ENCODE measurements at places on chromosomes 13 and 19.
A peak's percentile ranks its signal among the peaks of the same experiment; 100 is the strongest.

- DNase-seq = no peak
Measured at GRCh38 chr13:94708031-94708859, 4.1 kb downstream of the SOX21 start.

DNA sequence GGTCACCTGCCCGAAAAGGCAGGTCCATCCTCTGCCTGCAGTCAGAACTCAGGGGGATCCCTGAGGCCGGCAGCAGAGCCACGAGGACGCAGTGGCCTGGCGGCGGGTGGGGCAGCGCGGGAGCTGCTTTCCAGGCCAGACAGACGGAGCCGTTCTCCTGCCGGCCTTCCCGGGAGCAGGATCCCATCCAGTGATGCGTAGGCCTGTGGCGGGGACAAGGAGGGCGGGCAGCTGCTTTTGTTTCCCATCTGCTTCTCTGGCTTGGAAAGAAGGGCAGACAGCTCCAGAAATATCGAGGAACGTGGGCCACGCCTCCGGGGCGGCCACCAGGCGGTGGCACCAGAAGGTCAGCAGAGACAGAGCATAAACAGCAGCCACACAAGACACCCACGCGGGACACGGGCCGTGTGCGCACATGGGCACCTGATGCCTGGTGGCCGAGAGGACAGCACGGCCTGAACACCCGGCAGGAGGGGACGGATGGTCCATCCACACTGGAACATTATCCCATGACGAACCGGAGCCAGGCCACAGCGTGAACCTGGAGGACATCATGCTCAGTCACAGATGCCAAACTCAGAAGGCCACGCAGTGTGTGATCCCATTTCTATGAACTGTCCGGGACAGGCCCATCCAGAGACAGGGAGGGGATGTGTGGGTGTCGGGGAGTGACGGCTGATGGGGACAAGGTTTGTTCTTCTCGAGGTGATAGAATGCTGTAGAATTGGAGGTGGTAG, 13.9 kb upstream of the MKNK2 start:
- DNase-seq = no peak

DNA sequence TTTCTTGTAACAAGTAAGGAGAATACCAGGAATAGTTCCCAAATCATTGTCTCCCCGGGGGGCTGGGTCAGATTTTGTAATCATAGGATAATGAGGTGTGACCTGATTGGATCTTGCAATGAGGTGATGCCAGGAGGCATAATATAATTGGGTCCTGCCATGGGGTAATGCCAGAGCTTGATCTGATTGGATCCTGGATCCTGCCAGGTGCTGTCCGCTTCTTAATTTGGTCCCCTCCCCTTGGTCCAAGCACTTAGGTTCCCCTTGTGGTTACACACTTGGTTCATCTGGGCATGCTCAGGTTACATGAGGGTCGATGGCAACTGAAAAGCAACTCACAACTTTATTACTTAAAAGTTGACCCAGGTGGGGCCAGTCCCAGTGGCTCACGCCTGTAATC, 20.1 kb downstream of the RASL11A start:
- DNase-seq = no peak

DNA sequence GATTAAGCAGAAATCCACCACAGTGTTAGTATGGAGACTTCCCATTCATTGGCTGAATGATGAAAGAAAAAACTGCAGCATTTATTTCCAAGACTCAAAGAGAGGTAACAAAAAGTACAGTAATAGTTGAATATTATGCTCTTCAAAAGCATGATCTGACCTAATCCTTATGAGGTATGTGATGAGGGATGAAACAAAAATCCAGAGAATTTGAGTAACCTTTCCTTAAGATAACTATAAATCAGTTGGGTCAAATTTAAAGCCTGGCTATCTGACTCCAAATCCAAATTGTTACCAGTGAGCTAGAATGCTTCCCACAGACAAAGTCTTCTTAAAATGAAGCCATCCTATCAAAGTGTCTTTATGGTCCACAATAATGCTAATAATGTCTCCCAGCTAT, 38.1 kb downstream of the NUFIP1 start:
- no peak for DNase-seq

DNA sequence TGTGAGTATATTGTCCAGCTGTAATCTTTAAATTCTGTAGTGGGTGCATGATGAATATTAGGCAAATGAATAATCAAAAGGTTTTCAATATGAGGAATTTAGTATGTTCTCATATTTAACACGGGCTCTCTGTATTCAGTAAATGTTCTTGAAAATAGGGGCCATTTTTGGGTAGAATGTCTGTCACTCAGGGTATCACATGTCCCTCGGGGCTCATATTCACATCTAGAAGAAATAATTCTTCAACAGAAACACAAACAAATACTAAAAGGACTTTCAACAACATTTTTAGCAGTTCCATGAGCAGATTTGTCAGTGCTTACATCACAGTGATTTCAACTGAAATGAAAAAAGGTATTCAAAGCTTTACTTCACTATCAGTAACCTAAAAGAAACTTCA, 1388.4 kb upstream of the MIR17HG start:
- DNase-seq = no peak

GRCh38 chr13:78784014-78784750, 125.2 kb upstream of the OBI1 start:
- no peak for DNase-seq

DNA sequence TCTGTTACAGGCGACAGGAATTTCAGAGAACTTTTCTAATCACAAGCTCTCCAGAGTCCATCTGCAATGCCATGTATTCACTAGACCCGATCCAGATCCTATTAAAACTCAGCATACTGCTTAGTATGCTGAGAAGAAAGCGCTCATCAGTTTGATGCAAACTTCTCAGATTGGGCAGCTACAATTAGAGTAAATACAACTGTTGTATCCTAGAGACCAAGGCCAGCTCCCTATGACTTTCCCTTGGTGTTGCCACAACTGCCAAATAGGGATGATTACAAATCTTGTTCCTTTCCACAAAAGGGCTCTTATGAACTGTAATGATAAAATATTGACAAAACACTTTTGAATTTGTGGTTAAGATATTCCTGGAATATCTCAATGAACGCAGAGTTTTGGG, 191.2 kb downstream of the SPRY2 start:
- no peak for DNase-seq

GRCh38 chr13:66528944-66529576, 701.1 kb downstream of the PCDH9 start:
- DNase-seq = no peak

- DNase-seq = peak; percentile 49
Measured at GRCh38 chr13:99371956-99372355, 64.8 kb upstream of the GPR183 start.

GRCh38 chr19:48490981-48491792, 20.4 kb downstream of the LMTK3 start:
- DNase-seq = peak; percentile 37

DNA sequence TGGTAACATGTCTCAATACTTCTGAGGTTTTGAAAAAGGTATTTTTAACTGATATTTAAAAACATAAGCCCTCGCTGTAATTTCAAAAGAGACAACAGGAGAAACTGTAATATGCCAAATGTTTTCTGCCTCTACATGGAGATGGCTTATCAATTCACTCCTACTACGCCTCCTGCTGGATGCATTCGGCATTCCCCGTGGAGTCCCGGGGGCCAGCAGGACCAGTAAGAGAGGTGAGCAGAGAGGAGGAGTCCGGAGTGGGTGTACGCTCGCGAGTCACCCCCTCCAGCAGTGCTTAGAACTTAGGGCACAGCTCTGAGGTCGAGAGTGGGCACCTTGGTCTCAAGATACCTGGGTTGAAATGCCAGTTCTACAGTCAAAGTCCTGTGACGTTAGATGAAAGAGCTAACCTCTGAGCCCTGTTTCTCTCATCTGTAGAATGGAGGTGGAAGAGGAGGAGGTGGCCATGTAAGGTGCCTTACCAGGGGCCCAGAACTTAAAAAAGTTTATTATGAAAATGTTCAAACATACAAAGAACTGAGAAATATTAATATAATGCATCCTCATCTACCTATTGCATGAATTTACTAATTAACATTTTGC, 110.2 kb downstream of the STK24 start:
- DNase-seq = peak; percentile 16

GRCh38 chr19:2618611-2619010, 83.9 kb downstream of the GNG7 start:
- peak; percentile 22 for DNase-seq

DNA sequence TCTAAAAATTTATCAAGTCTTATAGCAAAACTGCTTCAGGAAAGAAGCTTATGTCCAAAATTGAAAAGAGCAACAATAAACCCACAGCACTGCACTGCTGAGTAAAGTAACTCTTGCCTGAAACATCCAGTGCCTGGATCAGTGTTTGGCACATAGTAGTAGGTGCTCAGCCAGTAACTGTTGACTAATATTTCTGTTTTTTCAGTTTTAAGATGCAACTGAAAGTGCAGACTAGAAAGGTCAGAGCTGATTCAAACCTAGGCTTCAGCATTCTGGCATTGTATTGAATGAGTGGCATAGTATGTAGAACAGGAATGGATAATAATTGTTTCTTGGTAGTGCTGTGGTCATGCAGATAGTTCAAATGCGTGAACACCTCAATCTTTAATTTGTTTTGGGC, 67.6 kb downstream of the UBL3 start:
- no peak for DNase-seq

- DNase-seq = no peak
Measured at GRCh38 chr19:12092065-12092867, 27.7 kb downstream of the ZNF844 start.

DNA sequence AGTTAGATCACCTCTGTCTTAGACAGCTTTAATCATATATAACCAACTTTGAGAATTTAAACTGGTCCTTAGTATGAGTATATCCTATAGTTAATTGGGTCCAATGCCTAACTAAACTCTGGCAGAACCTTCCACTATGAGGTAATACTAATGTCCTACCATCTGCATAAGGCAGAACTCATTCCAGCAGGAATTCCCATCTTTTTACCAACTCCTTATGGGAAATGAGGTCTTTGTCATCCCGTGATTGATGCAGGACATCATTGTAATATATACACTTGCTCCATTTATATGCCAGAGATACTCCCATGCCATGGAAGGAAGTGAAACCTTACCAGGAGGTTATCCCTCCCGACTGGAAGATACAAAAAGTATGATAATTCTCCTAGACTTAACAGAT, 2.8 kb downstream of the KCTD4 start:
- no peak for DNase-seq

- no peak for DNase-seq
Measured at GRCh38 chr19:32201211-32201610, 144.2 kb upstream of the ZNF507 start.

GRCh38 chr13:101795460-101795859, 343.0 kb downstream of the ITGBL1 start:
- DNase-seq = no peak

GRCh38 chr13:103018556-103018955, 47.7 kb downstream of the SLC10A2 start:
- DNase-seq = no peak
